Lung microvascular endothelial cell (primary cell): ENCODE measurements at places on chromosomes 2 and 18.
A peak's percentile ranks its signal among the peaks of the same experiment; 100 is the strongest.

GRCh38 chr2:44778671-44779476, 162.6 kb upstream of the SIX3 start:
- no peak for DNase-seq

DNA sequence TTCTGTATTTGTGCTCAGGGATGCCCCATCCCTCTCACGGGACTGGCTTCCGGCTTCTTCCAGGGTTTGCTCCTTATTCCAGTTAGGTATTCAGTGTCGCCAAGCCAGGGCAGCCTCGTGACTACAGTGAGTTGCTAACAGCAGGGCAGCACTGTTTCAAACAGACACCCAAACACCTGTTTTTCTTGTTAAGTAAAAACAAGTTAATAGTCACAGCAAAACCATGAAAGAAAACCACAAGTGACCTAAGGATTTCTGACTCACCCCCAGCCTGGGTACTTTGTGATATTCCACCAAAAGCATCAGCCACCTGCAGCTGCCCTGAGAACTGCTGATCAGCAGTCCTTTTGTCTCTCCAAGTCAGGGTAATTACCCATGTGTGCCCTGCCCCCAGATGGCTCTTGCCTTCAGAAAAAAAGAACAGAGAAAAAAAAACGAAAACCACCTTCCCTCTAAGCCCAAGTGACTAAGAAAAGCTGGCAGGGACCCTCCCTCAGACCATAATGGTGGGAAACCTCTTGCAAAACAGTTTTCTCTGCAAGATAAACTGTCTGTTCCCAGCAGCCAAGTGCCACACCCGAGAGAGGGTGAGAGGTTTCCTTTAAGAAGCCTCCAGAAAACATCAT, 178.2 kb downstream of the ANAPC1 start:
- peak; percentile 95 for DNase-seq

DNA sequence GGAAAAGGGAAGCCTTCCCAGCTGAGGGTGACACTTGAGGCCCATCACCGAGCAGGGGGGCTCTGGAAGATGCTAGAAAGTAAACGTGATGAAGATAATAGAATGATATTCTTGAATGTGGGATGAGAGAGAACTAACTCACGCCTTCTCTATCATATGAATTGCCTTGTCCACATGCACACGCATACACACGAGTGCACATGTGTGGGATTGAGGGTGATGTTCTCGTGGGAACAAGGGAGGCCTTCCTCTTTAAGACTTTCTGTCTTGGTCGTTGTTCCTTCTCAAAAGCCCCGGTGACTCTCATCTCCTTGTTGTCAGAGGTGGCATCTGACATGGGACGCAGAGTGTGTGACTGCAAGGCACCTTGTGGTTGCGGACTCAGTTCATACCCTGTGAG, 436.9 kb downstream of the ZNF516 start:
- no peak for DNase-seq

DNA sequence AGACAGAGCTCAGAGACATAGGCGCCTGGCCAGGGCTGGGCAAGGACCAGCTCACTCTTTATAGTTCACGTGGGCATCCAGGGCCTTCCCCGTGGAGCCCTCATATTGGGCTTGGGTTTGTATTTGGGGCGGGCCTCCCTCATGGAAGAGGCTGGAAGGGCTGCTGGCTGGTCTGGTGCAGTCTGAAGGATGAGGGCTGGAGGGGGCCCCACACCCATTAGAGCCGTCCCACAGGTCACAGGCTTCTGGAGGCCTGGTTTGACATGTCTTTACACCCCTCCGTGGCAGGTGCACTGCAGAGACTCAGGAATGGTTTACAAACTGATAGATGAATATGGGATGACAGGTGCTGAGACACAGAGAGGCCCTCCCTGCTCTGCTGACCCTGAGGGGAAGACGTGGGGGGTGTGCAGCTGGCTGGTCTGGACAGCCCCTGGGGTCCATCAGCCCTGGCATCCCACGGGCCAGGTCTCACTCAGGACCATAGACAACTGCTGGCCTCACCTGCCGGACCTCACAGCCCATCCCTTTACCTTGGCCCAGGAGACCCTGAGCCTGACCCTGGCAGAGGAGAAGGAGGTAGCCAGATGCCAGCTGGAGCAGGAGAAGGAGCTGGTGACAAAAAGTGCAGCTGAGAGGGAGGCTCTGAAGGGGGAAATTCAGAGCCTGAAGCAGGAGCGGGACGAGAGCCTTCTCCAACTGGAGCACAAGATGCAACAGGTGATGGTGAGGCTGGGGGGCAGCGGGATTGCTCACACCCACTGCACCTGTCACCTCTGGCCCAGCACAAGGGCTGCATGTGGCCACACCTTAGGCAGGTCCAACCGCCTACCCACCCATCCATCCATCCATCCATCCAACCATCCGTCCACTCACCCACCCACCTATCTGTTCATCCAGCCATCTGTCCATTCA, 43.9 kb downstream of the CROCC2 start:
- DNase-seq: no peak

DNA sequence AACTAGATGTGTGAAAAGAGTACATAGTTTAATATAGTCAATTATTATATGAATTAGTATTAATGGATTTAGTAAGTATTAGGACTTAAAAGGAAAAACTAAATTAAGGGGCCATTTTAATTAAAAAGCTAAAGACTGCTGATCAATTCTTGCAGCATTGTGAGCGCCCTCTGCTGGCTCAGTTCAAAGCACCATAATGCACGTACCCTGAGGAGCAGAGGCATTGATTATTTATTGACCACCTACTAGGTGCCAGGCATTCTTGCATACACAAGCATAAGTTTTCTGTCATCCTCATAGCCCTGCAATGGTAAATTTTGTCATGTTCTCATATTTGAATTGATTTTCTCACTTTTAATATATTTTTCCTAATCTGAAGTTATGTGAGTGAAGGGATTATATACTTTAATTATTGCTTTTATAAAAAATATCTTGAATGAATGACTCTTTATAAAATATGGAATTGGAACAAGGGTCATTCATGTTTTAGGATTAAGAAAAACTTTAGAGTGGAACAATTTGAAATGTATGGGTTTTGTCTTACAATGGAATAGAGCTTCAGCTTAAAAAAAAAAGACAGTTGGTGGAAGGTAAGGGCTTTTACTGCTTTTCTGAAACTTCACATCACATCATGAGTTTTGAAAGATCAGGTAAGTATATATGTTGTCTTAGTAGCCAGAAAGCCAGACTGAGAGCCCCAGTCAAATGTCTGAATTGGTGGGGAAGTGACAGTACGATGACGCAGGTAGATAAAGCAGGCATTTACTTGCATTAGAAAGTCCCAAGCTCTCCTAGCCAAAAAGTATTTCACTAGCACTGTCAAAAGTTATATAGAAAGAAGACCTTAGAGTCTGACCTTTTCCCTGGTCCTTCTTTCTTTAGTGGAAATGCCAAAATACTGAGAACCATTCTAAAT, 9.7 kb downstream of the ITGA4 start:
- peak; percentile 74 for DNase-seq

GRCh38 chr2:170404846-170405245, 226.9 kb downstream of the MYO3B start:
- DNase-seq: no peak

DNA sequence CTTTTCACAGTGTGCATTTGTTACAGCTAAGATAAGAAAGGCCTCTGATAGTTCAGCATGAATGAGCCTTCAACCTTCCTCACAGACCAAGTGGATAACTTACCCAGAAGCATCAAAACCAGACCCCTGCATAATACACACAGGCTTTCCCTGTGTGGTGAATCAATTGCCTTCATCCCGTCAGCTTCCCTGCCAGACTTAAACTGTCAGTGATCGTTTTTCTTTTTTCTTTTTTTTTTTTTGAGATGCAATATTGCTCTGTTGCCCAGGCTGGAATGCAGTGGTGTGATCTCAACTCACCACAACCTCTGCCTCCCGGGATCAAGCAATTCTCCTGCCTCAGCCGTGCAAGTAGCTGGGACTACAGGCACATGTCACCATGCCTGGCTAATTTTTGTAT, 20.5 kb upstream of the SLC35F5 start:
- no peak for DNase-seq

DNA sequence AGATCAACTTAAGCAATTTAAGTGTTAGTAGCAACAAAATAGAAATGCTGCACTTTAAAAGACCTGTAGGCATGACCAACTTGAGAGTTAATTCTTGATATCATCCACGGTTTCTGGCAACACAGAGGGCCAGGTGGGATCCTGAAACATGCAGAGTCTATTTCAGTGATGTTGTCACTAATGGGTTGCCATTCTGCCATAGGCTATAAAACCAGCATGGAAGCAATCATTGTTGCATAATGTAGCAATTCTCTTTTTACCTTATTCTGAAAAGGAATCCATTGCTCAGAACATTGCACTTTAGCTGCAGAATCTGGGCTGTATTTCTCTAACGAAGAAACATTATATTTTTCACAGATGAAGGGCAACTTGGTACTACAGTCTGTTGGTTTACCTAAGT, 53.9 kb upstream of the CD302 start:
- DNase-seq: no peak

GRCh38 chr18:2641638-2642037, 13.9 kb upstream of the SMCHD1 start:
- peak; percentile 54 for DNase-seq

- DNase-seq: no peak
Measured at GRCh38 chr2:225739328-225739727, 339.8 kb downstream of the NYAP2 start.

GRCh38 chr2:128520340-128520739, 201.7 kb upstream of the HS6ST1 start:
- no peak for DNase-seq

DNA sequence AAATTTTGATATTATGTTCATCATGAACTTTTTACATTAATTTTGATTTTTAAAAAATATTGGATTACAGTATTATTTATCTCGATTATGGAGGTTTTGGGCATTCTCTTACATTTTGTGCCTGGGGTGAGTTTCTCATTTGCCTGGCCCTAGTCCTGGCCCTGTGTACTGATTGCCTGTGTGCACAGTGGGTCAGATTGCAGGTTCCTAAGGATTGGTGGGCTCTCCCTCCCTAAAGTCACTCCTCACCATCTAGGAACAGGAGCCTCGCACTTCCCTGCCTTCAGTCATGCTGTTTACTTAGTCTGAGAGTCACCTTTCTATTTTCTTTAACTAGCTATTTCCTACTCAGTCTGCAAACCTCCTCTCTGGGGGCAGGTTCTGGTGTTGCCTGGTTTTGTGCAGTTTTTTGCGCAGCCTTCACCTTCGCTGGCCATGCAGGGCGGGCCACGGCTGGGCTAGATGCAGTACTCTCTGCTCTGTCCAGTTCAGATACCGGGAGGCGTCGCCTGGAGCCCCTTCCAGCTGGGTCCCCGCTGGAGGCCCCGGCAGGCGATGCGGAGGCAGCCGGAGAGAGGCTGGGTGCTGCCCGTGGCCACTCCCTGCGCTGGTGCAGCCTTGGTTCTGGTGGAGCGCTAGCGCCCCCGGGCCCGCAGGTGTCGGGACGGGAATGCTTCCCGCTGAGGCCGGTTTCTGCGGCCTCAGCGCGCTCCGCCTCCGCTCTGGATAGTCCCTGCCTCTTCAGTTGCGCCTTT, 23.3 kb upstream of the MC5R start:
- peak; percentile 81 for DNase-seq

GRCh38 chr2:239752951-239753350, 272.2 kb downstream of the NDUFA10 start:
- DNase-seq: no peak

DNA sequence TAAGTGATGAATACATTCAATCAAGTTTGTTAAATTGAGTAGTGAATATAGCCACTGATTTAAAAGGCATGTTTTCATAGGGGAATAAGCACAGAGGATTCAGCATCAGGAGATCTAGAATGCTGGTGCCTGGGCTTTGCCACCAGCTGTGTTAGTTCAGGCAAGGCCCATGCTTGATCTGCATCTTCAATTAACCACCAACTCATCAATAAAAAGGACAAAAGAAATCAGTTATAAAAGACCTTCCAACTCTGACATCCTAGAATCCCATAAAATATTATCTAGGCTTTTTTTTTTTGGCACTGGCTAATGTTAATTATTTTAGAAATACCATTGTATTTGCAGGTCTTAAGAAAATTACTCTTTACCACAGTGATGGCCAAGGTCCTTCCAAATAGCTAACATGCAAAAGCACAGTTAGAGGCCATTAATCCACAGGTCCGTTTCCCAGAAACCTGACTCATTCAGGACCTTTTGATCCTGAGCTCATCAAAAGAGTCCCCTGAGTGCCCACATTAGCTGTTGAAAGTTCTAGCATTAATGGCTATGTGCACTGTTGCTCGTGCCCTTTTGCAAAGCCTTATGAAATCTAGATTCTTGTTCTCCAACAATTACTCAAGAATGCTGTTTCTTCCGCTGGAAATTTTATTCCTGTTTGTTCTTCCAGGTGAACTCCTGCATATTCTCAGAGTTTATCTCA, 170.0 kb downstream of the CYRIA start:
- no peak for DNase-seq

- DNase-seq: no peak
Measured at GRCh38 chr18:54506516-54507261, 84.4 kb upstream of the DYNAP start.

GRCh38 chr2:211434773-211435172, 878.4 kb downstream of the CPS1 start:
- DNase-seq: no peak

- peak; percentile 2 for DNase-seq
Measured at GRCh38 chr2:132415915-132416722, 486 bp upstream of the GPR39 start.

DNA sequence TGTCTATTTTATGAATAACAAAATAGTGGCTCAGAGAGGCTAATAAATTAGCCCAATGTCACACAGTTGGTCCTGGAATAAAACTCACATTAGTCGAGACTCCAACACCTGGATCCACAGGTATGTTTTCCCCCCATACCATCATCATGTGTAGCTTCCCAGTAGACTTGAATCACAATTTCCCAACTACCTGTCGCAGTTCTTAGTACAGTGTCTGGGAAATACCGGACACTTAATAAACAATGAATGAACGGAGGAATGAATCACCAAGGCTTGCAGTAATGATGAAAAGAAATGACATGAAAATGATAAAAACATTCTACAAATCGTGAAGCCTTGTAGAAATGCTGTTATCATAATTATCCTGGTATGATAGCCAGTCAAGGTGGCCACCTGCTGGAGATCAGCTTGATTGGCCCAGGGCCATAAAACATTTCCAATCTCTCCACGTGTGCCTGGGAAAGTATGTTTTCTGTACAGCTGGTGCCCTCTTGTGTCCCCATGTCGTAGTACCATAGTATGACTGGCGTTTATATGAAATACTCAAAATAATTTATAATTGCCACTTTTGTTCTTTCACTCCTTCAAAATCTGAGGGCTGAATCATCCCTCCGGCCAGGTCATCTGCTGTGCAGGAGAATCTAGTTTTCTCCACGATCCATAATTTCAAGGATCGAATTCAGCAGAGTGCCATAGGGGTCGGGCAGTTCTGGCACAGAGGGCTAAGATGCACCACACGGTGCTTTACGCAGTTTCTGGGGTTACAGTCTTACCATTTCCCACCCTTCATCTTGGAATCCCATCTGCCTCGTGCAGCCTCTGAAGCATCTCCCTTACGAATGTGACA, 95.4 kb downstream of the LAMA1 start:
- DNase-seq: peak; percentile 86

GRCh38 chr2:195543063-195543462, 114.0 kb upstream of the SLC39A10 start:
- no peak for DNase-seq

GRCh38 chr2:3645745-3646389, 12.1 kb upstream of the ALLC start:
- DNase-seq: no peak
